ENCODE measurements at places on chromosomes 7 and 10. TPM values are rescaled to one million over a fixed set of nuclear protein-coding genes. Genes with fewer than 3 reads are reported as not detected.
A peak's percentile ranks its signal among the peaks of the same experiment; 100 is the strongest.

Gene C7orf33
- not detected for total RNA-seq

Gene RARRES2
- 518 TPM for total RNA-seq

Gene MRLN
- not detected for total RNA-seq

Gene SPAG6
- 0.67 TPM for total RNA-seq

Gene PTPN20
- 3.7 TPM for total RNA-seq

Gene ARHGAP21
- 166 TPM for total RNA-seq

Gene NSMCE4A
- total RNA-seq, result 49.4 TPM

Gene NPFFR1
- 0.35 TPM for total RNA-seq

Gene NANOS1
- total RNA-seq, result 0.15 TPM

Gene MPP7
- total RNA-seq, result 5.5 TPM

Gene GBX1
- total RNA-seq, result not detected

Gene SLC26A3
- total RNA-seq, result 0.77 TPM

- no peaks in the 10 kb centered on the region for H3K36me3 ChIP-seq
- H3K4me1 ChIP-seq, result no peaks in the 10 kb centered on the region
- peak; percentile 19 for DNase-seq
- no peak overlapping the region for H3K4me3 ChIP-seq
Measured at GRCh38 chr7:24812305-24812945, 55.2 kb upstream of the GSDME start.

GRCh38 chr7:49773218-49773935 lies at the start of gene VWC2:
TSS of gene VWC2 (plus strand) at chr7:49773638. CDS start at chr7:49775436, 1,798 bp downstream.
- peaks cover 4% of the 10 kb centered on the region for H3K4me1 ChIP-seq
- DNase-seq, result peak; percentile 56
- peak within 1 kb of the TSS; percentile 88 for H3K27ac ChIP-seq
- H3K4me3 ChIP-seq, result peak within 1 kb of the TSS; percentile 57

GRCh38 chr7:75756991-75757676 lies 14.9 kb downstream of the CCL26 start:
- no peaks in the 10 kb centered on the region for H3K27me3 ChIP-seq
- H3K27ac ChIP-seq, result no peak overlapping the region
- peaks cover 2% of the 10 kb centered on the region for H3K4me1 ChIP-seq
- DNase-seq, result no peak
- no peak overlapping the region for H3K4me3 ChIP-seq

GRCh38 chr10:13528875-13529713 lies at the start of gene BEND7:
TSS of gene BEND7 (minus strand) at chr10:13529014. CDS start at chr10:13528533, 481 bp downstream.
- peaks cover 2% of the 10 kb centered on the region for H3K4me1 ChIP-seq
- no peaks in the 10 kb centered on the region for H3K27me3 ChIP-seq
- peak within 1 kb of the TSS; percentile 65 for H3K4me3 ChIP-seq

- DNase-seq, result peak; percentile 50
- peak overlapping the region; percentile 56 for H3K4me3 ChIP-seq
- peaks cover 8% of the 10 kb centered on the region for H3K4me1 ChIP-seq
- H3K27me3 ChIP-seq, result no peaks in the 10 kb centered on the region
Measured at GRCh38 chr7:128405471-128406313, 4.1 kb downstream of the IMPDH1 start.

- no peaks in the 10 kb centered on the region for H3K36me3 ChIP-seq
- peaks cover 3% of the 10 kb centered on the region for H3K4me1 ChIP-seq
- H3K27ac ChIP-seq, result peak overlapping the region; percentile 68
- H3K4me3 ChIP-seq, result peak overlapping the region; percentile 97
- no peaks in the 10 kb centered on the region for H3K27me3 ChIP-seq
Measured at GRCh38 chr7:28179120-28180030, 1.2 kb downstream of the JAZF1 start.

DNA sequence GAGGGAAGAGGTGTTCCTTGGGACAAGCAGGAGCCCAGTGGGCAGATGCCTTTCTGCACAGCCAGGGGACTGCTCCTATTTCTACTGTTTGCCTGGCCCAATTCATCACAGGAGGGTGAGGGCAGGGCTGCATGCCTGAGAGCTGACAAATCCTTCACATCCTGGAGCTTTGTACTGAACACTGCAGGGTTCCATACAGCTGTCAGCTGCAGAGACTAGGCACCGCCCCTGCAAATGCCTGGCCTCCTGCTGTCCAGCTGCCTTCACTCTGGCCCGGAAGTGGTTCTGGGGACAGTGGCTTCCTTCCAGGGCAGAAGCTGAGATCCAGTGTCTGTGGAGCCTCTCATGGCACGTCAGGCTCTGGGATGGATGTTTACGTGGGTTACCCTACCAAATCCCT lies 470.7 kb downstream of the DNAJB6 start:
- H3K27me3 ChIP-seq, result no peaks in the 10 kb centered on the region
- H3K27ac ChIP-seq, result no peak overlapping the region
- H3K4me3 ChIP-seq, result no peak overlapping the region

DNA sequence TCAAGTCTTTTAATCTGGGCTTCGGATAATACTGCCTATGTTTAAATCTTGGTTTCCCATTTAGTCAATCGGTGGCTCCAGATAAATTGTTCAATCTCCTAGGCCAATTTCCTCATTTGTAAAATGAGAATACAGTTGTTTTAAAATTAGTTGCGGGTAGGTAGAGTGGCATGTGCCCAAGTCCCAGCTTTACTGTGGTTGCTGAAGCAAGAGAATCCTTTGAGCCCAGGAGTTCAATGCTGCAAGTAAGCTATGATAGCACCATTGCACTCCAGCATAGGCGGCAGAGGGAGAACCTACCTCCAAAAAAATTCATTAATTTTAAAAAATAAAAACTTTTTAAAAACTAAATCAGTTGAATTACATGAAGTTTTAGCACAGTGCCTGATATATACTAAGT lies 7.3 kb downstream of the RNF216 start:
- H3K36me3 ChIP-seq, result no peaks in the 10 kb centered on the region
- H3K27ac ChIP-seq, result no peak overlapping the region
- peaks cover 3% of the 10 kb centered on the region for H3K4me1 ChIP-seq
- H3K4me3 ChIP-seq, result no peak overlapping the region

DNA sequence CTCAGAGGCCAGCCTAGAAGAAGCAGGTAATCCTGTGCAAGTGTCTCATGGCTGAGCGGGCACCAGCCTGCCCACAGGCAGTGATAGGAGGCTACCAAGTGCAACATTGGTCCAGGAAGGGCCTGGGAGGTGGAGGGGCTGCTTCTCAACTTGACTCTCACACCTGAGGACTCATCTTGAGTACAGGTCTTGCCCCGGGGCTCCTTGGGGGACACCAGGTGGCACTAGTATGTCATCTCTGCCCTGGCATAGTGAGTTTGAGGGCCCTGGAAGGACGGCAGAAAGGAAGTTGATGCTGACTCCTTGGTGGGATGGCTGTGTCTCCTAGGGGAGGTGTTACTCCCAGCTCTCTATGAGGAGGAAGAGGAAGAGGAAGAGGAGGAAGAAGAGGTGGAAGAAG lies 2.3 kb downstream of the CCDC136 start:
- H3K4me3 ChIP-seq, result no peak overlapping the region
- H3K4me1 ChIP-seq, result peaks cover 4% of the 10 kb centered on the region
- no peak for DNase-seq
- H3K36me3 ChIP-seq, result no peaks in the 10 kb centered on the region

DNA sequence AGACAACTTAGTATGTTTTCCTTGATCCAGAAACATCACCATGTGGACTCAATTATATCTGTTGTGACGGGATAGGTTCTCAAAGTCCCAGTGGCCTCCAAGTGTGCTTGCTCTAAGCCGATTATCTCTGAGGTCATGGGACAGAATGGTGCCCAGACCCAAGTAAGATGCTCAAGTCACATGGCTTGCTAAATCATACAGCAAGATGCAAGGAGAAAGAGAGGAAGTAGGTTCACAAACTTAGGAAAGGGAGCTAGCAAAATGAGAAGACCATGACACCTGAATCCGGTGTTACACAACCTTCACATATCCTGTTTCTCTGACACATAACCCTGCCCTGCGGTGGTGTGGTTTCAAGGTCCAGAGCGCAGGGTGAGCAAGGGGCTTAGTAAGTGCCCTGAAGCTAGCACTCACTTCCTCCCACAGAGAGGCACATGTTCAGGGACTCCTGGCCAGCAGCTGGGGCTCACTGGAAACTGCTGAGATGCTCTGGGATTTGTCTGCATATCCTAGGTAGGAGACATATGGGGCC lies 590.9 kb upstream of the ANKRD30A start:
- no peaks in the 10 kb centered on the region for H3K27me3 ChIP-seq
- no peak overlapping the region for H3K27ac ChIP-seq
- DNase-seq, result no peak
- no peaks in the 10 kb centered on the region for H3K36me3 ChIP-seq
- no peak overlapping the region for H3K4me3 ChIP-seq

GRCh38 chr7:55477781-55478374 lies 94.4 kb downstream of the VOPP1 start:
- DNase-seq, result no peak
- no peaks in the 10 kb centered on the region for H3K36me3 ChIP-seq
- no peak overlapping the region for H3K4me3 ChIP-seq
- H3K27ac ChIP-seq, result no peak overlapping the region

- no peaks in the 10 kb centered on the region for H3K27me3 ChIP-seq
- H3K36me3 ChIP-seq, result no peaks in the 10 kb centered on the region
- no peak overlapping the region for H3K4me3 ChIP-seq
- H3K4me1 ChIP-seq, result no peaks in the 10 kb centered on the region
- no peak for DNase-seq
- H3K27ac ChIP-seq, result no peak overlapping the region
Measured at GRCh38 chr10:121362026-121362425, 236.2 kb downstream of the FGFR2 start.

DNA sequence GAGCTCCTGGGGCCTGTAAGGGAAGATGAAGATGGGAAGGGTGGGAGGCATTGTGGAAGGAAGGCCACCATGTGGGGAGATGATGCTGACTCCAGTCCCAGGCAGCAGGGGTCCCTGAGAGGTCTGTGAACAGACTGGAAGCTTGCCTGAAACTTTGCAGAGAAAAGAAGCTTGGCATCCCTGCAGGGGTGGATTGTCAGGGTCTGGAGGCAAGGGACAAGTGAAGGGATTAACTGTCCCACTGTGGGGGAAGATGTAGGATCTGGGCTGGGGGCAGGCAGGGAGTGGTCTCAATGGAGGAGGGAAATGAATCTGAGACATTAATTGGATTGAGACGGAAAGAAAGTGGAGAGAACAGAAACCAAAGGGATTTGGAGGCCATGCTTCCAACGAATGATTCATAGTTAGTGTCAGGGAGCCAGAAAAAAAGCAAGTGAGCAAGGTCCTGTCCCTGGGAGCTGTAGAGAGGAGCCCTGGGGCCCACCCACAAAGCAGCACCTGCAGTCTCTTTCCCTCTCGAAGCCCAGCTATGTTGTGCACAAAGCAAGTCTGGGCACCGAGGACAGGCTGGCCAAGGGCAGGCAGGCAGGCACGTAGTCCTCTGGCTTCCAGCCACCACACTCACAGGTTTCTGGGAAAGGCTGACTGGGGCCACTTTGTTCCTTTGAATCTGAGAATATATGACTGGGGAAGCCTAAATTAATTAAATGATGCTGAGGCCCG lies 4.7 kb upstream of the SLC18A3 start:
- no peak overlapping the region for H3K27ac ChIP-seq
- no peaks in the 10 kb centered on the region for H3K4me1 ChIP-seq
- no peaks in the 10 kb centered on the region for H3K27me3 ChIP-seq

GRCh38 chr7:128275681-128276080 lies 34.6 kb downstream of the LEP start:
- no peak overlapping the region for H3K27ac ChIP-seq
- no peaks in the 10 kb centered on the region for H3K27me3 ChIP-seq
- DNase-seq, result no peak
- H3K4me3 ChIP-seq, result no peak overlapping the region
- no peaks in the 10 kb centered on the region for H3K36me3 ChIP-seq
- H3K4me1 ChIP-seq, result no peaks in the 10 kb centered on the region

GRCh38 chr10:118032564-118032963 lies 14.2 kb downstream of the RAB11FIP2 start:
- H3K4me1 ChIP-seq, result peaks cover 9% of the 10 kb centered on the region
- DNase-seq, result no peak
- no peak overlapping the region for H3K27ac ChIP-seq

DNA sequence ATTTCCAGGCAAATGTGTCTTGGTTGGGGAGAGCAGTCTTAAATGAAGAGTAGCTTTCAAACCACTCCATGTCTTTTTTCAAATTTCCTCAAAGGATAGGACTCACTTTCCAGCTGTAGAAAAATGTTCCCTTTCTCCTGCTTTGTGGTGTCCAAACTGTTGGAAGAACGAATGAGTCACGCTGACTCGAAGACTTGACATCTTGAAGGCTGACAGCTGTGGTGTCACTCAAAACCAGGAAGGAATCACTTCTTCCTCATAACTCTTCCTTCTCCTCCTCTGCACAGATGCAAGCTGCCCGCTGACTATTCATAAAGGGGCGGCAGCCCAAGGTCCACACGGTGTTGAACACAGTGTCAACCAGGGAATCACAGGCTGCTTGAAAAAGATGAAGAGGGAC lies 19.2 kb downstream of the PLA2G12B start:
- no peaks in the 10 kb centered on the region for H3K27me3 ChIP-seq
- DNase-seq, result no peak
- no peaks in the 10 kb centered on the region for H3K36me3 ChIP-seq
- H3K27ac ChIP-seq, result no peak overlapping the region
- H3K4me1 ChIP-seq, result no peaks in the 10 kb centered on the region
- no peak overlapping the region for H3K4me3 ChIP-seq

- no peak for DNase-seq
- no peak overlapping the region for H3K27ac ChIP-seq
- H3K27me3 ChIP-seq, result no peaks in the 10 kb centered on the region
- no peaks in the 10 kb centered on the region for H3K4me1 ChIP-seq
- no peaks in the 10 kb centered on the region for H3K36me3 ChIP-seq
Measured at GRCh38 chr7:130560972-130561371, 69.1 kb downstream of the MEST start.

- H3K36me3 ChIP-seq, result no peaks in the 10 kb centered on the region
- no peaks in the 10 kb centered on the region for H3K27me3 ChIP-seq
- DNase-seq, result no peak
Measured at GRCh38 chr7:142523821-142524460, 225.3 kb upstream of the PRSS1 start.

DNA sequence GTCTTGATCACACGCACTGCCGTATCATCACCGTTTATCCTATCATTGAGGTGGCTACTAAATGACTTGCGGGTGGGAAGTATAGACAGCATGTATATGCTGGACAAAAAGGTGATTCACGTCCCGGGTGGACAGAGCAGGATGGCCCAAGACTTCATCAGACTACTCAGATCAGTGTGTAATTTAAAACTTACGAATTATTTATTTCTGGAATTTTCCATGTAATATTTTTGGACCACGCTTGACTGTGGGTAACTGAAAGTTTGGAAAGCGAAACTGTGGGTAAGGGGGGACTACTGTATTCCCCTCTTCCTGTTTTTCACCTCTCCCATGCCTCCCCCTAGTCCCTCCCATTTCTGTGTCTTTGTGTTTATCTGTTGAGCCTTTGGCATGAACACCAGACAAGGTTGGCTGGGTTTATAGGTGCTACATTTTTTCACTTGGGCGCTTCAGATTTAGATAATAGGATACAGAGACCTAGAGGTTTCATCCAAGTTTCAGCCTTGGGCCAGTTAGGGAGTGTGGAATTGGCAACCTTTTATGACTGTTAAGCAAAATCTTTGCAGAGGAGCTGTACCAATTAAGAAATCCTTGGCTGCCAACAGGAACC lies 55.8 kb downstream of the RBM20 start:
- no peak overlapping the region for H3K27ac ChIP-seq
- H3K4me1 ChIP-seq, result no peaks in the 10 kb centered on the region
- no peak for DNase-seq
- no peaks in the 10 kb centered on the region for H3K36me3 ChIP-seq
- H3K4me3 ChIP-seq, result no peak overlapping the region
